ENCODE measurements at places on chromosomes 4 and X.
A peak's percentile ranks its signal among the peaks of the same experiment; 100 is the strongest.

GRCh38 chr4:8039853-8040252, 100.2 kb upstream of the AFAP1 start:
- no peak for DNase-seq

DNA sequence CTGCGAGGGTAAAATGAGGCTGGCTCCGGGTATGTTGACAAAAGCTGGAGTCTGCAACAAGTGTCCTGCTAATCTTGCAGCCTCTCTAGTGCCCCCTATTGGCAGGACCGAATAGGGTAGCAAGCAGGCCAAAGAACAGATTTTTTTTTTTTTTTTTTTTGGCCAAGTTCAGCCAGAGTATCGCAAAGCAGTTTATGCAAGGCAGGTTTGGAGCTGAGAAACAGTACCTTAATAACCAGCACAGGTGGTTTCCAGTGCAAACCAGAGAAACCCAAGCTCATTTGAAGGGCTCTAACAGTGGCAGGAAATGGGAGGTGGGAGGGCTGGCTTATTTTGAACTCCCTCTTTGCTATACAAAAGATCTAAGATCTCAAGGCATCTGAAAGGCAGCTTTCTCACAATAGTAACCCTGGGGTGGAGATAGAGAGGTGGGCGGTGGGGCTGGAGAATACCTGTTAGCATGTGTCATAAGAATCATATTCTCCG, 38.2 kb upstream of the OCIAD2 start:
- DNase-seq, result no peak

DNA sequence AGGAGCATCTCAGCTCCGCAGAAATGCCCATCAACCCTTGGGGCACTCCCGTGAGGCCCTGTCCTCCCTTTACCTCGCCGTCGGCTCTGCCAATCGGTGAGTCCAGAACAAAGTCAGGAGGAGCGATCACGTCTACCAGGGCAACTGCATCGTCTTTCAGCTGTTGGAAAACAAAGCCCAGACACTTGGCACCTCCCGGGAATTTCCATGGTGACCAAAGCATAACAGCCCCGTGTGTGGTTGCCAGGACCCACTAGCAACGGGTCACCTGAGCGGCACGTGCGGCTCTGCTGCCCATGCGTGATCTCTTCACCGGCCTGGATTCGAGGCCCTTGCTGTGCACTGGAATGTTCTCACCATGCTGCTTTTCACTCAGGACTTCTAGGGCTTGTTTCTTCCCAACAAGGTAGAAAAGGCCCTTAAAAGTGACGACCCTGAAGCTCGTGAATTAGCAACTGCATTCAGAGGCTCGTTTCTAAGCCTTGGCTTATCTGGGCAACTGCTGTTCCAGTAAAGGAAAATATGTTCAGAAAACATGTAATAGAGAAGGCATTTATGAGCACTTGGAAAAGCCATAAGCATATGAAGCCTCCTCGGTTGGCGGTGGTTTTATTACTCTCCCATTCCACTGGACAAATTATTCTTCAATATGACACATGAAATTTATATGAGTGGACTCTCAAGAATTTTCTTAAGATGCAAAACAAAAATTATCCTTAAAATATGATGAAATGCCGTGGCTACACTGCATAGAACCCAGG, 69.5 kb downstream of the ACOX3 start:
- DNase-seq, result no peak

DNA sequence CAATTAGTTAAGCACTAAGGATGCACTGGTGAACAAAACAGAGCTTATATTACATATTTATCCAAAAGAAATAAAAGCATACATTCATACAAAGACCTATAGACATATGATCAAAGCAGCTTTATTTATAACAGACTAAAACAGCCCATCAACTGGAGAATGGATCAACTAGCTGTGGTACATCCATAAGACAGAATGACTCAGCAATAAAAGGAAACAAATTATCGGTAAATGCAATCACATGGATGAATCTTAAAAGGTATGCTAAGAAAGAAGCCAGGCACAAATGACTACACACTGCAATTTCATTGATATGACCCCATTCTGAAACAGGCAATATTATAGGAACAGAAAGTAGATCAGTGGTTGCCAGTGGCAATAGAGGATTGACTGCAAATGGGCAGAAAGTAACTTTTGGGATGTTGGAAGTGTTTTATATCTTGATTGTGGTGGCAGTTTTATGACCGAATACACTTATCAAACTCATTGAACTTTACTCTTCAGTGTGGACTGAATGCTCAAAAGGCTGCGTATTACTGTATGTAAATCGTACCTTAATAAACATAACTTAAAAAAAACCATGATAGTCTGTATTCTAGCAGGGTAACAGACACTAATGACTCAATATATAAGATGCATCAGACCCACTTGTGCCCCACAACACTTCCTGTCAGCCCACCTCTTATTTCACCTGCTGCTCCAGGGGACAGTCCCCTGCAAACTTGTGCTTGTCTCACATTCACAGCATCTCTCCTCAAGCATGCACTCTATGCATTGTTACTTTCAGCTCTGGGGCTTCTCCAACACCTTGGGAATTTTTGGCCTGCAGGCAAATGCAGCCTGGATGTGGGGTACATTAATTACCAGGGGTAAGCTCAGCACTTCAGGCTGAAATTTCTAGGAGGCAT, 59.1 kb downstream of the MID1IP1 start:
- DNase-seq, result no peak

DNA sequence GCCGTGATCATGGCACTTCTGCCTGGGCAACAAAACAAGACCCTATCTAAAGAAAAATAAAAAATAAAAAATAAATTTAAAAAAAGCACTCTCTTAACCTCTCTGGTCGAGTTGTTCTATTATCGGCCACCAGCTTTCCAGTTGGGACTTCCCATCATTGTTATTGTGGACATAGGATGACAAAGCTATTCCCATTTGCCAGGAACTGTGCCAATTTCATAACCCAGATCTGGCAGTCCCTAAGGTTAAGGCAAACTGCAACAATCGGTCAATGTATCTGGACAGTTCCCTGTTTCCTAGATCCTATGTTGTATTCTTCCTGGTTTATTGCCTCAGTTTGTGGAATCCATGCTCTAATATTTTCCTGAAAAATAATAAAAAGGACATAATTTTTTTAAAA, 17.8 kb upstream of the ANXA5 start:
- no peak for DNase-seq

GRCh38 chrX:44062840-44063239, 89.7 kb upstream of the NDP start:
- DNase-seq, result no peak

DNA sequence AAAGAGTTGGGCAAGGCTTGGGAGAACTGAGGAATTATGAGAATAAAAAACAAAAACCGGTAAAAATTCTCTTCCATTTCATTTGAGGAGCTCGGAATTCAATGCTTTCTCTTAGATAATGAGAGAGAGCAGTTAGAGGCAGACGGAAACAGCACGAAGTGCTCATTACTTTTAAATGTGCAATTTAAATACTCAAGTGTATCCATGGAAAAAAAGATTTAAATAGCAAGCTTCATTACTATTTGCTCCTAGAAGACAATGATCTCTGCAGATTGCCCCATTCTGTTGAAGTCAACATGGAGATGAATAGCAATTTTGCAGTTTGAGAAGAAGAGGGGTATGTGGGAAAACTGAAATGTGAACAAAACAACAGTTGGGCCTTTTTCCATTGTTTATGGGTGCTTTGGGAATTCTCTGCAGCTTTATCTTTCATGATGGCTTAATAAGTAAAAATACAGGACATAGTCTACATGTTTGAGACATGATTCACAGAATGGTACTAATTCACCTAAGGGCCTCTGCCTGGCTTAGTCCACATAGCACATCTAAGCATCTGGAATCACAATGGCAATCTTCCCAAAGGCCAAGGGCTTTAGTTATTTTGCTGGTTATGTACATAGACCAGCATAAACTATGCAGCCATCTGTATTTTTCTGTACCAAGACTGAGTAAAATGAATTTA, 512.7 kb upstream of the FAT1 start:
- peak; percentile 74 for DNase-seq

- no peak for DNase-seq
Observed at GRCh38 chr4:105189855-105190650, 43.4 kb downstream of the TET2 start.

GRCh38 chr4:1868293-1868692, 2.9 kb upstream of the NSD2 start:
- DNase-seq, result no peak

DNA sequence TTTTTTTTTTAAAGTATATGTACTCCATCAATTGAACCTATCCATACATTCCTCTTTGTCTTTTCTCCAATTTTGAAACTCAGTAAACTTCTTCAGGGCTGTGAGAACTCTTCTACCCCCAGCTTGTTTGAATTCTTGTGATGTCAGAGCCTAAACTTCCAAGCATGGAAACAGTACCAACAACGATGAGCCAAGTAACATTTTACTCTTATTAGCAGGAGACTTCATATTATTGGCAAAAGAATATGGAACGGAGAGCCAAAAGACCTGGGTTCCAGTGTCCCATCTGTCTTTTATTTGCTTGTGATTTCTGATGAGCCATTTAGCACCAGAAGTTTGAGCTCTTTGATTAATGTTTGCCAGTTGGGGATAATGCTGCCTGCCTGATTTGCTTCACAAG, 5.3 kb downstream of the DIAPH2 start:
- no peak for DNase-seq

DNA sequence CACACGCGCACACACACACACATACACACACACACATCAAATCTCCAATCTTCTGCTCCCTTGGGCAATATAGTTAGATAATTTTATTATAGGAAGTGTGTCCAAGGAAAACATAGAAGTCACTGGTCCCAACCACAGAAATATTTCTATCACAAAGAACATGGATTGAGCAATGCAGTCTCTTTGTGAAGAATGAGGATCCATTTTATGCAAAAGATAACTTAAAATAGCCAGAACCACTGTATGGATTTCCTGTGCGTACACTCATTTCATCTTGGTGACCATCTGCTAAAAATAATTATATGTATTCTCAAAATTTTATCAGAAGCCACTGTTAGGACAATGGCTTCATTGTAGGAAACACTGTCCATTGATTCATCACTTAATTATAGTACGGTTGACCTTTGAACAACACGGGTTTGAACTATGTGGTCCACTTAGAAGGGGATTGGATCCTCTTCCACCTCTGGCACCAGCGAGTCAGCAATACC, 169.6 kb upstream of the MXRA5 start:
- DNase-seq, result no peak

- DNase-seq, result no peak
Observed at GRCh38 chr4:183300070-183300469, 20.0 kb downstream of the CLDN22 start.

DNA sequence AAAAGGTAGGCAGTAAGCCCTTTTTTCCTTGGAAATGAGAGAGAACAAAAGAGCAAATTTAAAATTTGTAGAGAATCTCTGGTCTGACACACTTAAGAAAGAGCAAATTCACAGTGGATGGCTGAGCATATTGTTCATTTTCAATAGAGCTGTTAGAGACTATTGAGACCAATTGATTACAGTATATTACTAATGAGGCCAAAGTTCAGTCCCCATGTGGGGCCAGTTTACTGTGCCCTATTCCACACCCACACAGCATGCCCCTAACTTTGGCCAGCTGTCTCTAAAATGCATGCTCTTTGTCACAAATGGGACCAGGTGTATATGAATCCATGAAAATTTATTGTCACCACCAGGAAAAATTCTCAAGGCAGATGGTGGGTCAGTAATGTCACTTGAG, 470.5 kb downstream of the PCDH7 start:
- no peak for DNase-seq
